ENCODE measurements at places on chromosomes 3 and 15. TPM values are rescaled to one million over a fixed set of nuclear protein-coding genes. Genes with fewer than 3 reads are reported as not detected.

The RETNLB gene
- not detected for polyA plus RNA-seq

The SRGAP3 gene
- polyA plus RNA-seq: 15.1 TPM

The CLCN2 gene
- polyA plus RNA-seq: 13.3 TPM

The CLEC3B gene
- polyA plus RNA-seq: 40.3 TPM

- DNase-seq: no peak
Observed at GRCh38 chr3:162738784-162739183, 1242.2 kb downstream of the OTOL1 start.

GRCh38 chr3:102180280-102180931 lies 254.4 kb upstream of the ZPLD1 start:
- DNase-seq: no peak

DNA sequence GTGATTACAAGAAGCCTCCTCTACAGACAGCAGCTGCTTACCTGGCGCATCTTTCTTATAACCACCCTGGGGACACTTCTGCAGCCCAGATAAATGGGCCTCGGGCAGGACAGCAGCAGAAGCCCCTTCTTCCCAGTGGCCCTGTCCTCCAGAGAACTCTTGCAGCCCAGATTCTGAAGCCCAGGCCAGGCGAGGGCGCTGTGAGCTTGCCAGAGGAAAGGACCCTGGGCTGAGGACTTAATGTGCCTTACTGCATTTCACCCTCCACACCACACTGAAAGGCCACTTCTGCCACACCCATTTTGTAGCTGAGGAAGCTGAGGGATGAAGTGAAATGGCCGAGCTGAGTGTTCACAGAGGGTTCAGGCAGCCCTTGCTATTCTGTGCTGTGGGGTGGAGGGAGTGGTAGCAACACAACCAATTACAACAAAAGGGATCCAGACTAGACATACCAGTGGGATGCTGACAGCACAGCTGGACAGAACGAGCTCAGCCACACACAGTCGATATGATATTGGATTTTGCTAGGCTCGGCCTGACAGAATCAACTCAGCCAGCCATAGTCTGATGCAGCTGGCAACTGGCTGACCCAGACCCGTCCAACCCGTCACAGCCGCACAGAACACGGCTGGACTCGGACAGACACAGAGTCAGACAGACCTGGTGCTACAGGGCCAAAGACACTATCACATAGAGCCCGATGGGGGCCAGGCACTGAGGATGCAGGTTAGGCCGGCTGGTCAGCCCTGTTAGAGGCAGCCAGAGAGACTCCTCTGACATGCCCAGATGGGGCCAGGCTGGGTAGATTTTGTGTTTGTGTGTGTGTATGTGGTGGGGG lies 7.3 kb downstream of the ACOX2 start:
- no peak for DNase-seq

DNA sequence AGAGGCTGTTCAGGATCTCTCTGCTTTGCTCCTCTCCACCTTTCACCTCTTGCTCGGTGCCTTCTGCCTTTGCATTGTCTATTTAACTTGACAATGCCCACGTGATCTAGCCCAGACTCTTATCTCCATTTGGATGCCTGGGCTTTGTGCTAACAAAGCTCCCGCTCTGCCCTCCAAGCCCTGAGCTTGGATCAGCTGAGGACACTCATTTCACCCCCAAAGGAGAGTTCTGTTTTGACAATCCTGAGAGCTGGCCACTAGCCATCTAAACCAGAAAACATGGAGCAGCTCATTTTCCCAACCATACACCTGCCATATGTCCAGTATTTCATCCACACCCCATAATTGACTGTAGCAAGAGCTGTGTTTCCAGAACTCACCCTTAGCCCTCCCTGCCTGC lies 12.8 kb downstream of the GPR176 start:
- no peak for DNase-seq

DNA sequence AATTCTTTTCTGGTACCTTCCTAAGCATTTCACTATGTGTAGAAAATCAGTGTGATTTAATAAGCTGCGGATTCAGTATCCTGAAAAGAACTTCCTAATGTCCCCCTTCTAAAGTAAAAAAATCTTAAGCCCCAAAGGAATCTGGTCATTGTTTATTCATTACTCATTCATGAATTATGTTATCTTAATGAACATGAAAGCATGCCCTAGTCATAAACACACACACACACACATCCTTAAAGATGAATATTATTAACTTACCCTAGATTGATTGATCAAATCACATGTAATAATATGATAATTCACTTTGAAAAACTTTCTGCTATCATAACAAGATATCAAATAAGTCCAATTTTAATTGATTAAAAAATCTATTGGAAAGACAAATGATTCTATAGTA lies 96.4 kb upstream of the BFSP2 start:
- no peak for DNase-seq

GRCh38 chr3:3705090-3705775 lies 94.0 kb upstream of the LRRN1 start:
- no peak for DNase-seq

GRCh38 chr3:116265976-116266584 lies 179.2 kb downstream of the LSAMP start:
- no peak for DNase-seq

- no peak for DNase-seq
Observed at GRCh38 chr15:78256044-78256437, 8.3 kb upstream of the DNAJA4 start.

GRCh38 chr15:74365598-74366445 lies 1.6 kb downstream of the CYP11A1 start:
- no peak for DNase-seq

Data from right renal pelvis (tissue), 4 donors.